ENCODE measurements at places on chromosomes 4 and X.

DNA sequence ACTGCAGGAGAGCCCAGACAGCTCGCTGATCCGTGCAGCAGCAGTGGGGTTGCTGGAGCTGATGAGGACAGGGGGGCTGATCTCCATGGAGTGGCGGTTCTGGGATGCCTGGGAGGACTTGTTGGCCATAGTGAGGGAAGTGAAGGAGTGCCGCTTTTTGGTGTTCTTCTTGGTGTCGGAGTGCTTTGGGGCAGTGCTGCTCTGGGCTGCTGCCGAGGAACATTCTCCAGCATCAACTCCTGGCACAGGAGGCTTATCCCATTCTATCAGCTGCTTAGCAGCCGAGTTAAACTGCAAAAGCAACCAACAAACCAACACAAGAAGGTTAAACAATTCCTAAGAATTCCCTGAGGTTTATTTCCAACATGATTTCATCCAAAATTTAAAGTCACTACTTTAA lies 126.3 kb upstream of the CBR4 start:
- no peak for DNase-seq

- DNase-seq, result no peak
Measured at GRCh38 chrX:99184153-99184552, 1225.9 kb downstream of the PCDH19 start.

DNA sequence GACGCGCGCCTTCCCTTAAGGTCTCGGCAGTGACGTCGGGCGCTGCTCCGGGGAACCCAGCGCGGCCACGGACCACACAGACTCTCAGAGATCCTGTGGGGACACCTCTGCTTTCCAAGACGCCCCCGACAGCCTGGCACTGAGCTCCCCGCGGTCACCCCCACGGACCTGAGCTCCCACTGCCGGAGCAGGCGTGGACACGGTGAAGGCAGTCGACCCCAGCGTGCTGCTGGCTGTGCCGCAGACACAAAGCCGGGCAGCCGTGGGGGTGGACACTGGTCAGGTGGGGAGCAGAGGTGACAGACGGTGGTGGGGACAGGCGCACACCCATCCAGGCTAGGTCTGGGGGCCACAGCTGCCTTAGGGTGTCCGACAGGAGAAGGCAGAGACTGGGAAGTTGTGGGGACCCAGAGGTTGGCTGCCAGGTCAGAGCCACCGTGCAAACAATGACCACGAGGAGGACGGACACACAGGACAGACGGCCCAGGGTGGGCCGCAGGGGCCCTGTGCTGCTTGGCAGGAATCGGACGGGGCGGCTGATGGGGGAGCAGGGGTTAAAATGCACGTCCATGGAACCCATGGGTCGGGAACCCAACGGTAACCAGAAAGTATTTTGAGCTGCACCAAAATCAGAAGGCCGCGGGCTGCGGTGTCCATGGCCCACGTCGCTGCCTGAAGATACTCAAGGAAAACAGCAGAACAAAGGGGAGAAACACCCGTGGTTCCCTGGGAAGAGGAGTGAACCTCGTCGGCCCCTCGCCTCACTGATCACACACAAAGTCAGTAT lies 16.6 kb upstream of the GTPBP6 start:
- no peak for DNase-seq

DNA sequence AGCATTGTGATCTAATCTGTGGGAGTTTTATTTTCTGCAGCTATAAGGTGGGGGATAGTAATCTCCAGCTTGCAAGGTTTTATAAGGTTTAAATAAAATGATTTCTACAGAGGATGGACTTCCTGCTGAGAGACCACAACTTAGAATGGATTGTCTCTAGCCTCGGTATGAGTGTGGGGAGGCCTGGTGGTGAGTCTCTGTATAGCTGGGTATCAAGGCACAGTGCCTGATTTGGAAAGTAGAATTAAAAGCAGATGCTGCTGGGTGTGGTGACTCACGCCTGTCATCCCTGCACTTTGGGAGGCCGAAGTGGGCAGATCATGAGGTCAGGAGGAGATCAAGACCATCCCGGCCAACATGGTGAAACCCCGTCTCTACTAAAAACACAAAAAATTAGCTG lies 162.0 kb upstream of the GATB start:
- DNase-seq, result no peak

- no peak for DNase-seq
Measured at GRCh38 chr4:89506866-89507491, 199.4 kb upstream of the GPRIN3 start.

- DNase-seq, result no peak
Measured at GRCh38 chr4:67103001-67103747, 442.1 kb downstream of the CENPC start.

- no peak for DNase-seq
Measured at GRCh38 chrX:63576533-63576932, 208.5 kb downstream of the ARHGEF9 start.

GRCh38 chrX:32137525-32137924 lies 1065.7 kb upstream of the FTHL17 start:
- no peak for DNase-seq

- DNase-seq, result no peak
Measured at GRCh38 chr4:78464265-78464664, 87.3 kb upstream of the ANXA3 start.

GRCh38 chrX:24506082-24506481 lies 41.0 kb downstream of the PDK3 start:
- no peak for DNase-seq

GRCh38 chr4:187995322-187996207 lies at the start of gene ZFP42:
ZFP42 (plus strand) TSS chr4:187995771; CDS start chr4:188002808, 7,037 bp downstream.
- DNase-seq, result no peak

DNA sequence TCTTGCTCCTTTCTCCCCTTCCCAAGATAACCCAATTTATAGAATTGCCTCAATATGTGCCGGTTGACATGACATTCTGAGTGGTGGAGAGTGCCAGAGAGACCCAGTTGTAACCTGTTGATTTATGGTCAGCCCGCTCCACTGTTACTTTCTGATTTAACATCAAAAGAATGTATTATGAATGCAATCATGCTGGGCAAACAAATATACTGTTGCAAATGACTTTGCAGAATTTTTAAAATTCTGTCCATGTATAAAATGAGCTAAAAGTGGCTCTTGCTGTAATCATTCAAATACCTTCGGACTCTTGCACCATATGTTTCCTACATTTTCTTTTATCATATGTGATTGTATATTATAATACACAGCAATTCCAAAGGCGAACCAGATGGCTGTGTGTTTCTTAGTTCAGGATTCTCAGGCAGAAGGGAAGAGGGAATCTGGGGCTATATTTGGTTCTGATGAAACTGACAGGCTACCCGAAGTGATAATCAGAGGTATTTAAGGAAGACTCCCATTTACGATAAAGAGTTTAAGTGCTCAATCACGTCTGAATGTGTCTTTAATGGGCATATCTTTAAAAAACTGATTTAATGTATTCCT lies 131.7 kb downstream of the CLCN4 start:
- DNase-seq, result no peak

DNA sequence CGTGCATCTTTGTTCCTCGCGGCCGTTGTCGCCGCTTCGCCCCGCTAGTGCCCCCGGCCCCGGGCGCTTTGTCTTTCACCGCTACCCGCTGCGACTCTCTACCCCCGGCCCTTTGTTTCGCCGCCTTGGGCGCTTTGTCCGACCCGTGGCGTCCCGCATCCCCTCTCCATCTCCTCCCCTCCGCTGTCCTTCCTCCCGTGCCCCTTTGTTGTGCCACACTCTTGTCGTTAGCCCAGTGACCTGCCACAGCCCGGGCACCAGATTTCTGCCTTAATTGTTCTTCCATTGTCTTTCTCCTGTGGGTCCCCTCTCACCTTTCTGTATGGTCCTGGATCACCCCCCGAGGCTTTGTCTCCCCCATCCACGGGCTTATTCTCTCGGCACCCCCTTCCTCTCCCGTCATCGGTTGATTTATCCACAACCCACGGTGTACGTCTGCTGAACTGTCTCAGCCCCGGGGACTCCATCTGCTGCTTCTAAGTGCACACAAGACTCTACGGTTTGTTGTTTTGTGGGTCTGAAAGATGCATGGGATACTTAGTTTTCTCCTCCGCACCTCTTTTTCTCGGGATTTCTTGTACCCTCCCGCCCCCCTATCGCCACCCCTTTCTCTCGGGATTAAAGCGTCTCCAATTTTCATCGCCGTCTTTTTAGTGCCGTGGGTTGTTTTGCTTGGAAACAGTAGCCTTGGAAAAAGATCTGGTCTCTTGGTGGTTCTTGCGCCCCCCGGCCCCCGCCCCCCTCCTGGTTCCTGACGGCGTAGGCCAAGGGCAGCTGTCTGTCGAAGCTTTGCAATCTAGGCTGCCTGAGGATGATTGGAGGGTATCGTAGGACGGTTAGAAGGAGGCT lies 783 bp downstream of the RBPJ start:
- DNase-seq, result no peak

- no peak for DNase-seq
Measured at GRCh38 chr4:92198711-92199110, 105.1 kb upstream of the GRID2 start.

DNA sequence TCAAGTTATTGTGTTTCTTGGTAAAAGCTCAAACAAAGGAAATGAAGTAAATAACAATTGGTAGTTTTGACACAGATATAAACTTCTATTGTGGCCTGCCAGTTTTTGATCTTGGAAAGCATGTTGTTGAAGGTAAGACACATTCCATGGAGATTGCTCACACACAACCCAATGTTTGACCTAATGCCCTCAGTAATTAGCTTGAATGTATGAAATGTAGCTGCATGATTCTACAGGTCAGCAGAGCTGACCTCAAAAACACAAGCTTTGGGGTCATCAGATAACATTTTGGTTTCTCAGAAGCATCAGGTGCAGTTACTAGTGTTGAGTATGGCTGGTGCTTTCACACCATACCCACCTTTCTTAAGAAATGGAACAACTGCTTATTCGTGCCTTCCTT lies 16.5 kb downstream of the GPR173 start:
- no peak for DNase-seq

All from NCI-H2029 treated with DMSO at 0.1 percent for 48 hours (cell line).